Stimulated activated CD4-positive, alpha-beta T cell treated with anti-CD3 and anti-CD28 coated beads, Interleukin-15, amount 100 ng/mL, for 48 hours (primary cell): ENCODE measurements at places on chromosomes 16 and 17.

GRCh38 chr16:7303660-7304200, 28.9 kb upstream of the RBFOX1 start:
- DNase-seq = no peak

- no peak for DNase-seq
Measured at GRCh38 chr16:78249056-78249455, 149.6 kb downstream of the WWOX start.

DNA sequence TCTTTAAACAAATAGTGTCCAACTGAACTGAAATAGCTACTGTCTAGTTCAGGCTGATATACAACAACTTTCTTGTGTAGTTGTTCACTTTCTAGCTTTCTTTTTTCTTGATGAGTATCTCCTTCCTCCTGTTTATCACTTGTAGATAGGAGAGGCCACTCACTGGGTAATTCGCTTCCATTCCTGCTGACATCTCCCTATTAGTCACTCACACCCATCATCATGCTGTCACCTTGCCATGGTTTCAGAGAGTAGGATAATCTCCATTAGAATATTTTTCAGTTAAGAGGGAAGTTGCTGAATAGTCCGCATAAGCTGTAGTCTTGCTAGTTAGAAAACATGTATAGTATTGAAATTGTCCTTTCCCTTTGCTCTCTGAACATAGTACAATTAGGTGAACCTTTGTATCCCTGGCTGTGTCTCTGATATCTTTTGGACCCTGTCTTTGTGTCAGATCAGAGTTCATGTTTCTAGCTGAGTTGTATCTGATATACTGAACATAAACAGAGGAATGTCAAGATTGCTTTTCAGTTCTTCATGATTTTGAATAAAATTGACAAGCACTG, 64.4 kb upstream of the RASL10B start:
- no peak for DNase-seq

- no peak for DNase-seq
Measured at GRCh38 chr17:75135946-75136345, 4.4 kb upstream of the NT5C start.

GRCh38 chr17:45834471-45835396, 9.9 kb upstream of the SPPL2C start:
- DNase-seq = no peak

GRCh38 chr17:43477832-43478634, 5.7 kb upstream of the DHX8 start:
- no peak for DNase-seq

DNA sequence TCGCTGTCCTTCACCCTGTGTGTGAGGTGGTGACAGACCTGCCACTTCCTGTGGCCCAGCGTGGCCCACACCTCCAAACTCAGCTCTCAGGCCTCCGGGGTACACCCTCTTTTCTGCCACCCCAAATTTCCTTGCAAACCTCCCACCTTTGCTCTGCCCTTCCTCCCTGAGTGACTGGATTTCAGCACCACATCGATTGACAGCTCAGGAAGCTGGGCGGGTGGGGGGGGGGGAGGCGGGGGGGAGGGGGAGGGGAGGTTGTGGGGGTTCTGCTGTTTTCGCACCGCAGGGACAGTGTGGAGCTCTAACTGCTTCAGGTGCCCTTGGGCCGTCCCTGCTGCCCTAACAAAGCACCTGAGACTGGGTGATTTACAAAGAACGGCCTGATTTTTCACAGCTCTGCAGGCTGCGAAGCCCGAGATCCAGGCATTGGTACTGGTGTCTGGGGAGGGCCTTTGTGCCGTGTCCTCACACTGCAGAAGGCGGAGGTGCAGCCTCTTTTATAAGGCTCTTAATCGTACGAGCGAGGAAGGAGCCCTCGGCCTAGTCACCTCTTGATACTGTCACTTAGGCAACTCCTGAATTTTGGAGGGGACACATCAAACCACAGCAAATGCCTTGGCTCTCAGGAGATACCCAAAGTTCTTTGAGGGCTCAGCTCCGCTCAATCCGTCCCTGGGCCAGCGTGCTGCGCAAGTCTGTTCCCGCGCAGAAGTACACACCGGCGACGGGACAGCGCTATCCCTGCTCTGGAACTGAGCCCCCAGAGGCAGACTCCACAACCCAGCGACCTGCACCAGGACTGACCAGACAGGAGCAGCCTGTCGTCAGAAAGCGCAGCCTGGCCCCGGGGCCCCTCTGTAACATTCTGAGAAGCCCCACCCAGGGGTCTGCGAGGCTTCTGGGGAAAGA, 3.6 kb downstream of the NDUFAF8 start:
- no peak for DNase-seq

DNA sequence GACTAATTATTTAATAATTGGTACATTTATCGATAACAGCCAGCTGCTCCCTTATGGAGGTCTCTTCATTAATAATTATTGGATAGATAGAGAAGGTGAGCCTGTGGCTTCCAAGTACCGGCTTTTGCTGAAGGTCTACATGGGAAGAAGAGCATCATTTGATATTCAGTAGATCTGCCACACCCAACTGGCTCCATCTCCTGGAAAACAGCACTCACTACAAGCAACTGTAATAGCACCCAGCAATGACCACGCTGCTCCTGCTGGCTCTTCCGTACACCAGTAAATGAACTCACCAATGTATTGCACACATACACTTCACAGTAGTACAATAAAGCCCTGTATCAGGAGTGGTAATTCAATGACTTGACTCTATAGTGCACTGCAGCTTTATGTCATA, 19.5 kb downstream of the MARVELD3 start:
- DNase-seq = no peak

DNA sequence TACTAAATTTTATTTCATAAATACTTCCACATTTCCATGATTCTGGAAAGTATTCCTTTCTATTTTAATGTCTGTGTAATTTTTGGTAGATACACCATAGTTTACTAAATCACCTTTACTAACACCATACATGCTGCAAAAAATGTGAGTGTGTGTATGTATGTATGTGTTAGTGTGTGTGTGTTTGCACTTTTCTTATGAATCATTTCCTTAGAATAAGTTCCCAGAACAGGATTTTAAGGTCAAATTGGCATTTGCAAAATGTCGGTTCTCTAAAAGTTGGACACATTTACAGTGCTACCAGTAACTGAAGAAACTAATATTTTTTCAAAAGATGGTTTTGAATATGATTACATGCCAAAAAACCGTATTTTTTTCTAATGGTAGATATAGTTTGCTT, 137.1 kb downstream of the CYB561 start:
- DNase-seq = no peak

- no peak for DNase-seq
Measured at GRCh38 chr16:46746821-46747776, 1.0 kb downstream of the MYLK3 start.

- no peak for DNase-seq
Measured at GRCh38 chr17:10208604-10209193, 10.3 kb upstream of the GAS7 start.

- DNase-seq = no peak
Measured at GRCh38 chr16:49821614-49822282, 34.2 kb downstream of the ZNF423 start.

DNA sequence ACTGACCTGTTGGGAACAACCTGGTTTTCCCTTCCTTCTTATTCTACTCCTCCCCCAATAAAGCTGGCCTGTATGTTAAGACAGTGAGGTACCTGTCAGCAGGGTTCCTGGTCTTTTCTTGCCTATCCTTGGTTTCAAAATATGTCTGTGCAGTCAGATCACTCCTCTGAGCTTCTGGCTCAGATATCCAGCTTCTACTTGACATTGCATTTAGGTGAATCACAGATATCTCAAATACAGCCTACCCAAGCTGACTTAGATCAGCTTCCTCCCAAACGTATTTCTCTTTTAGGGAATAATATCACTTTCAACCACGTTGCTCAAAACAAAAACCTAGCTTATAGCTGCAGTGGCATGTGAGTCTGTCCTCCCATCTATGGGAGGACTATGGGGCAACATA, 48.7 kb downstream of the TEX14 start:
- no peak for DNase-seq

- DNase-seq = no peak
Measured at GRCh38 chr16:67803894-67804293, 2.5 kb downstream of the RANBP10 start.

GRCh38 chr17:45649796-45650195, 134.3 kb upstream of the CRHR1 start:
- DNase-seq = no peak

DNA sequence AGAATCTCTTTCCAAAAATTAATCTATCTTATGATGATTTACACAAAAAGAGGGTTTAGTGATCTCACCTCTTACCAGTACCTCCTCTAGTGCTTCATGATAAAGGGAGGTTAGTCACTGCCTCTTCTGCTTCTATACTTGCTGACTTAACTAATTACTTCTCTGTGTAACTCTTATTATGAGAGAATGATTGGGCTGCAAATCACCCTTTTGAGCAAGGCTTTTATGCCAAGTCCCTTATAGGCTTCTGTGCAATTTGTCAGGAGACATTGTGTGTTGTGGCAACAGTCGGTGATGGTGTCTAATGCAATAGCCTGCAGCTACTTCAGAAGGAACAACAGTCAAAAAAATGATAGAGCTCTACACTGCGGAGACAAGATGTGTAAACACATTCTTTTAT, 1568.1 kb upstream of the GOT2 start:
- DNase-seq = no peak

- DNase-seq = no peak
Measured at GRCh38 chr17:681738-682529, 32.7 kb downstream of the VPS53 start.

DNA sequence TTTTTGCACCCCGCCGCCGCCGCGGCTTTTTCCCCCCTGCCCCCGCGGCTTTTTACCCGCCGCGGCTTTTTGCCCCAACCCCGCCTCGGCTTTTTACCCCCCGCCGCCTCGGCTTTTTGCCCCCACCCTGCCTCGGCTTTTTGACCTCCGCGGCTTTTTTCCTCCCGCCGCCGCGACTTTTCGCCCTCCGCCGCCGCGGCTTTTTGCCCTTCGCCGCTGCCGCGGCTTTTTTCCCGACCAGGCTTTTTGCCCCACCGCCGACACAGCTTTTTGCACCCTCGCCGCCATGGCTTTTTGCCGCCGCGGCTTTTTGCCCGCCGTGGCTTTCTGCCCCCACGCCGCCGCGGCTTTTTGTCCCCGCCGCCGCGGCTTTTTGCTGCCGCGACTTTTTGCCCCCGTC, 137.0 kb upstream of the TP53TG3D start:
- DNase-seq = no peak

DNA sequence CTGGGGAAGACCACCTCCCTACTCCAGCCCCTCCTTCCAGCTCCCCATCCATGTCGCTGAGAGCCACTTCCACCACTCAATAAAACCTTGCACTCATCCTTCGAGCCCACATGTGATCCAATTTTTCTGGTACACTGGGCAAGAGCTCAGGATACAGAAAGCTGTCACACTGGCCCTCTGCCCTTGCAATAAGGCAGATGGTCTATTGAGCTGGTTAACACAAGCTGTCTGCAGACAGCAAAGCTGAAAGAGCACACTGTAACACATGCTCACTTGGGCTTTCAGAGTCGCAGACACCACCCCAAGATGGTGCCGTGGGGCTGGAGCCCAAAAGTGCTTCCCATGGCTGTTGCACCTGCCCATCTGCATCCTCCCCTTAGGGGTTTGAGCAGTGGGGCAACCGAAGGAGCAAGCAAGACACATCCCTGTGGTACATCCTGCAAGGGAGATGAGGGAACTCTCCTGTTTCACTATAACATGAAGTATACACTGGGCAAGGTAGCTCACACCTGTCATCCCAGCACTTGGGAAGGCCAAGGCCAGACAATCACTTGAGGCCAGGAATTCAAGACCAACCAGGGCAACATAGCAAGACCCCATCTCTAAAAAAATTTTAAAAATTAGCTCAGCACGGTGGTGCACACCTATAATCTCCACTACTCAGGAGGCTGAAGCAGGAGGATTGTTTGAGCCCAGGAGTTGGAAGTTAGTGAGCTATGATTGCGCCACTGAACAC, 52.8 kb upstream of the C17orf78 start:
- DNase-seq = no peak

DNA sequence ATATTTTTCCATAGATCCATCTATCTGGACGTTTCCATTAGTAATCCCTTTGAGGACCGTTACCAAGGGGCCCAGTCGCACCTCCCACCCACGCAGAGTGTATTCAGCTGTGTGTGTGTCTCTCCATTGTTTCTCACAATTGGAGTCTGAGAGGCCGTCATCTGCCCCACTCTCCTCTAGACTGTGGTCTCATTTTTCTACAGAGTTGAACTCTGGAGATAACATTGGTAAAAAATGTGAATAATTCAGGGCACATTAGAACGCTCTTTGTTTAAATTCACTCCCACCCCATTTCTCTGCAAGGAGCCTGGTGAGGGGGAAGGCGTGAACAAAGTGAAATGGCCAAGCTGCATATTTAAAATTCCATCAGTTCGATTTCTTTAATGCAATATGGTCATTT, 333.1 kb upstream of the MAF start:
- DNase-seq = no peak

DNA sequence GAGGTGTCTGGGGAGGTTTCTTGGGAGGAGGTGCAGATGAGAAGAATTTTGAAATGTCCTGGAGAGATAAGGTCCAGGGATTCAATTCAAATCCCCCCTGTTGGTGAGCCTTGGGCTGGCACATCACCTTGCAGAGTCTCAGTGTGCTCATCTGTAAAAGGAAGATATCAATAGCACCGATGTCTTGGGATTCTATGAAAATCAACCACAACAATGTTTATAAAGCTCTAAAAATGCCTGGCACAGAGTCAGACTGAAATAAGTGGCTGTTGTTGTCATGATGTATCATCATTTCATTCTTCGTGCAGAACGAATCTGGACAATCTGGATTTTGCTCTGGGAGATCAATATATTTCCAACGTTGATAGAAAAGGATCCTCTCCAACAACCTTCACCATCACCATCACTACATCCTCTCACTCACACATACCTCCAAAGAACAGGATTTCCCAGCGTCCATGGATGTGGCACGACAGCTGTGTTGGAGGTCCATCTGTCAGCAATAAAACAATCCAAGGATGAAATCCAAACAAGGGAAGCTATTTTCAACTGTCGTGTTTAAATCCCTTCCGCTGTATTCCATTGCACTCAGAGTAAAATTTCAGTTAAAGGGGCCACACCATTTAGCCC, 393.7 kb upstream of the DYNLRB2 start:
- DNase-seq = no peak

DNA sequence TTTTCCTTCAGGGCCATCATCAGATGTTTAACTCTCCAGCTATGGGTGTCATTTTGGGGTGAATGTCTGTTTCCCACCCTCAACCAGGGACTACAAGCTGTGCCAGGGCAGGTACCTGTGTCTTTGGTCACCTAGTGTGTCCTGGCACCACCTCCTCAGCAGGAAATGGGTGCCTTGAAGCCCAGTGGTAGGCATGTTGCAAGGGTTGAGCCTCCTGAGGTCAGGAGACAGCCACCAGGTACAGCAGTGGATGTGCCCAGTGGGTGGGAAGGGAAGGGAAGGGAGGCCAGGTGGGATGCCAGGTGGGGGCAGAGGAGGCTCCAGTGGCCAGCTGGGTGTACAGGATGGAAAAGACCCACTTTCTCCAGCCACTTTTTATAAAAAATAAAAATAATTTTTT, 25.5 kb upstream of the ADORA2B start:
- DNase-seq = no peak

GRCh38 chr16:70018254-70018653, 67.1 kb downstream of the CLEC18A start:
- no peak for DNase-seq

- no peak for DNase-seq
Measured at GRCh38 chr16:56880176-56880575, 15.2 kb downstream of the SLC12A3 start.

GRCh38 chr17:82605939-82606600, 42.2 kb downstream of the WDR45B start:
- no peak for DNase-seq
